Activated CD4-positive, alpha-beta T cell treated with anti-CD3 and anti-CD28 coated beads for 1 hour (primary cell): ENCODE measurements at places on chromosomes 12 and 14.
A peak's percentile ranks its signal among the peaks of the same experiment; 100 is the strongest.

DNA sequence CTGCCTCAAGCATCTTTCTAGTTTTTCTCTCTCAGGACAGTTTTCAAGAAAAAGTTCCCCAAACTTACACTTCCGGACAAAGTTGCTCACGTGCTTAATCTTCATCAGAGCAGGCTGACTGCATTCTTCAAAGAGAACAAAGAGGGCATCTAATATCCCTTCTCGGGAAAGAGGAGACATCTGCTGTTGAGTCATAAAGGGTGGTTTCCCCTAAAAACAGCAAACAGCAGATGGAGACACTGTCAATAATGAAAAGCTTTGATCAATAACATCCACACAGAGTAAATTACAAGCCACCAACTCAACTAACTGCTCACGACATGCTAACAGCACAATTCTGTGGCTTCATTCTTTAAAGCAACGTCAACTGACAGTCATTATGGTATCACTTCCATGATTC lies 8.1 kb downstream of the CIT start:
- DNase-seq, result no peak

- no peak for DNase-seq
Measured at GRCh38 chr12:16437926-16438325, 90.5 kb downstream of the MGST1 start.

GRCh38 chr12:60947533-60947932 lies 1312.7 kb upstream of the USP15 start:
- no peak for DNase-seq

- no peak for DNase-seq
Measured at GRCh38 chr14:92340931-92341330, 18.0 kb downstream of the SLC24A4 start.

GRCh38 chr14:49863487-49864281 lies 11.1 kb upstream of the NEMF start:
- no peak for DNase-seq

DNA sequence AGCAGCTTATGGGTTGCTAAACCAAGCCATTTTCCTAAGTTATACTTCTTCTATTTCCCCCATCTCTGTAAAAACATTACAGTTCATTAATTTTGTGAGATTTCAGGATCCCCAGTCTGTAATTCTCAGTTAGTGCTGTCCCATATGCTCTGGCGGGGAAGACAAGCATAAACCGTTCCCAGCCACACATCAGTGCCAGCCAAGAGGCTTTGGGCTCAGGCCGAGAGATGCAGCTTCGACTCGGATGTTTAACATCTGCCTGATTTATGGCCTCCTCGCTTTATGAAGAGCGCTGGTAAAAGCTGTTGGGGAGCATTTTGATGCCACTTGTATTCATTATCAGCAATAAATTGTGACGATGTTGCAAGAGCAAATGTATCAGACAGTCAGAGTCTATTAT lies 349.1 kb upstream of the CCDC196 start:
- no peak for DNase-seq

DNA sequence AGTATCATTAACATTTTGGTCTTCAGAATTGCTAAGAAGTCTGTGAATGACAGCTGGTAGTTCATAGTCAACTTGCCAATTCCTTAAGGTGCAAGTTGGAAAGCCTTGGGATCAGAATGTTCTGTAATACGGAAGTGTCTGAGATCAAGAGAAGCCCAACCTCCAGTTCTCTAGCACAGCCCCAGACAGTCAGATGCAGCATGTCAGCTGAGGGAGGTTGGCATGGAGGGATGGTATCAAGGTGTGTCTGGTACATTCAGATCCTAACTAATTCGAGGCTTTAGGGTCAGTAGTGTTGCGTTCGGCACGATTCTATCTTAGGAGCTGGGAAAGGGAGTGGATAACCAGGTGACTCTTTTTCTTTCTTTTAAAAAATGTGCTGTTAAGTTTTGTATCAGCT lies 38.3 kb downstream of the FNTB start:
- no peak for DNase-seq

DNA sequence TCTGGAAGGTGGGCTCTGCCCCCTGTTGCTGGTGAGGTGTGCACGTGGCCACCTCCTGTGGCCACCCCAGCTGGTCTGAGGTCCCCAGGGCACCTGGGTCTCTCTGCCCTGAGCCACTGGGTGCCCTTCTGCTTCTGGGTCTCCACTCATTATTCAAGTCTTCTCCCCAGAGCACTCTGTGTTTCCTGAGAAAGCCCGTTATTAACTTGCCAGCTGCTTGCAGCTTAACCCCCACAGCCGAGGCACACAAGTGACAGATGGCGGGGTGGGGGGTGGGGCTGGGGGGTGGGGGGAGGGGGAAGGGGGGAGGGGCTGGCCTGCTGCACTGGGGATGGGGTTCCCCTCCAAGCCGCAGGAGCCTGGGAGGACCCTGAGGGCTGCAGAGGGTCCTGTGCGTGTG lies 40.5 kb downstream of the FBRSL1 start:
- no peak for DNase-seq

DNA sequence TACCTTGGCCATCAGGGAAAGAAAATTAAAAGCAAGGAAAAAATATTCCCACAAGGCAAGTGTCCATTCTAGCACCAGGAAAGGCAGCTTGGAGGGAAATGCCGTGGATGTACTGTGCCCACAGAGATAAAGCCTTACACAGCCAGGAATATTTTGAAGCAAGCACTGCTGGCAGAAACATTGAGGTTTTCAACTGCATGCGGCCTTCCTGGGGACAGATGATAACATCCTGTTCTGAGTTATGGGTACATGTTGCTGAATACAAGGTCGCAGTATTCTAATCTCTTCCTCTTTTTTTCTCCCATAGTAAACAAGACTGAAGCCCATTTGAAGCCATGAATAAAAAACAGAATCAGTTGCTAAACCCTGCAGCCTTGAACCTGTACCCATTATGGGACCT lies 197.1 kb downstream of the BTG1 start:
- no peak for DNase-seq

GRCh38 chr12:99043319-99043914 lies 398.3 kb downstream of the APAF1 start:
- no peak for DNase-seq

DNA sequence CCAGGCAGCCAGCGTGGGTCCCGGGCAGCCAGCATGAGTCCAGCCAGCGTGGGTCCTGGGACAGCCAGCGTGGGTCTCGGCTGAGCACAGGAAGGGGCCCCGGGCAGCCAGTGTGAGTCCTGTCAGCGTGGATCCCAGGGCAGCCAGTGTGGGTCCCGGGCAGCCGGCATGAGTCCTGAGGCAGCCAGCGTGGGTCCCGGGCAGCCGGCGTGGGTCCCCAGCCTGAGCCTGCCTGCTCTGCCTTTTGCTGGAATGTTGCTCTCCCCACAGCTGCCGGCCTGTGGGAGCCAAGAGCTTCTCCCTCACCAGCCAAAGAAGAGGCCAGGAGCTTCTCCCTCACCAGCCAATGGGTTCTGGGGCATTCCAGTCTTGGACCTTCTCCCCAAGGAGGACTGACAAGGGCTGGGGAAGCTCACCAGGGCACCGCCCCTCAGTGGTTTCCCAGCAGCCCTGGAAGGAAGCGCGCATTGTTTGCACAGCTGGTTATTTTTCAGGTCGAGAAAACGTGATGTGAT lies 15.0 kb upstream of the RFLNA start:
- DNase-seq, result no peak

DNA sequence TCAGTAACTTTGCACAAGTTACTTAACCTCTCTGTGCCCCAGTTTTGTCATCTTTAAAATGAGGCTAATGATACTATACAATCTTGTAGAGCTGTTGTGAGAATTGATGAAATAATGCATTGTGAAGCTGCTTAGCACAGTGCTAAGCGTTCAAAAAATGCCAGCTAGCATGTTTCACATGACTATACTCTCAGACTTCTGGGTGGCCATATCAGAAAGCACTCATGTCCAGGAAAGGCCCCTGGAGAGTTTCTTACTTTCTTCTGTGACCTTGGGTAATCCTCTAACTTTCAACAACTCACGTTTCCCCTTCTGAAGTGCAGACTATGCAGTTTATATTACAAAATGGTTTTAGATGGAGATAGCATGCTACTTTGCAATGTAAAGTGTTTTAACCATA lies 68.1 kb downstream of the TPH2 start:
- DNase-seq, result no peak

- no peak for DNase-seq
Measured at GRCh38 chr12:88801227-88802095, 221.2 kb upstream of the KITLG start.

- DNase-seq, result no peak
Measured at GRCh38 chr14:79373451-79373850, 837.9 kb downstream of the DIO2 start.

- no peak for DNase-seq
Measured at GRCh38 chr12:58310368-58310767, 369.0 kb downstream of the ATP23 start.

- DNase-seq, result peak; percentile 80
Measured at GRCh38 chr12:569803-570434, 93.3 kb downstream of the NINJ2 start.

DNA sequence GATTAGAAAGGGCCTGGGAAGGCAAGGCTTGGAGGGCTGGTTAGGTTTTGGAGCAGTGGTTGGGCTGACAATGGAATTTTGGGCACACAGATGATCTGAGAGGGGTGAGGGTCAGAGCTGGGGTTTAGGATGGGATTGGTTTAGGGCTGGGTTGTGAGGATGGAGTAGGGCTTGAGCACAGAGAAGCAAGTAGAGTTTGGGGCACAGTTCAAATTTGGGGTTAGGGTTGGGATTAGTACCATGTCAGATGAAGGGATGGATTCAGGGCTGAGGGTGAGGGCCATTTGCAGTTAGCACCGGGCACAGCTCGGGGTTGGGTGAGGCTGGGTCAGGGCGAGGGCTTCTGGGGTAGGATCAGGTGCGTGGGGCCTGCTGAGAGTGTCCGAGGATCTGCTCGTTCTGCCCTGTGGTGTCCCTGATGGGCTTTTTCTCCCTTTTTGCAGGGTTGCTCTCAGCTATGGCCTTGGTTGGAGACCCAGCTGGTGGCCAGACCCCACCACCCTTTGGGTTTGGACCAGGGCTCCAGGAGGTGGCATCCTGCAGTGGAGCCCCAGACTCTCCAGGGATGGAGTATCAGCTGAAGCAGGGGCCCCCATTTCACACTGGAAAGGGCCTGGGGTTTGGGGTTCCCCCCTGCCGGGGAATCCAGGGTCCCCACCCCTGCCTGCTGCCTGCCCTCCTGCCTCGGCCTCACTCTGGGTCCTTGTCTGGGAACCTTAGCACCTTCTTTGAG lies 45.6 kb downstream of the KRT80 start:
- no peak for DNase-seq

DNA sequence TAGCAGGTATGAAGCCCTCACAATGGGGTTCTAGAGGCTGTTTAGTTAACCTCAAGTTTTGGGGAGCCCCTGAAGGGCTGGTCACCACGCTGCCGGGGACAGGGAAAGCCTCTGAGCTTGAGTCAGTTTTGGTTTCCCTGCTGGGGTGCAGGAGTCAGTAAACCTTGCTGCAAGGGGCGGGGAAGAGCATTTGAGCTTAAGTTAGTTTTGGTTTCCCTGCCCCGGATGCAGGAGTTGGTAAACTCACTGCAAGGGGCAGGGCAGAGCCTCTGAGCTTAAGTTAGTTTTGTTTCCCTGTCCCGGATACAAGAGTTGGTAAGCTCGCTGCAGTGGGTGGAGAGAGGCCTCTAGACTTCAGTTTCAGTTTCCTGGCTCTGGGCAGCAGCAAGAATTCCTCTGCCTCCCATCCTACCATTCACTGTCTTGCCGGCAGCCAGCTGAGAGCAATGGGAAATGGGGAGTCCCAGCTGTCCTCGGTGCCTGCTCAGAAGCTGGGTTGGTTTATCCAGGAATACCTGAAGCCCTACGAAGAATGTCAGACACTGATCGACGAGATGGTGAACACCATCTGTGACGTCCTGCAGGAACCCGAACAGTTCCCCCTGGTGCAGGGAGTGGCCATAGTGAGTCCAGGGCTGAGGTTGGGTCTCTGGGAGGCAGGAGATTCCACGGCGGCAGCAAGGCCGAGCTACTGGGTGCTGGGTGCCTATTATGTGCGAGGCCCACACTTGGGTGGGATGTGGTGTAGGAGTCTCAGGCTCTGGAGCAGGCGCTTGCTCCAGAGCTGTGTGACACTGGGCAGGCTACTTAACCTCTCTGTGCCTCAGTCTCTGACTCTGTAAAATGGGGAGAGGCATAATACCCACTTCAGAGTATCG lies at the start of gene OAS2:
OAS2 (plus strand) TSS at position 357 of the 878 bp plus-strand sequence; CDS start at position 447, 90 bp downstream.
- DNase-seq, result peak; percentile 82

DNA sequence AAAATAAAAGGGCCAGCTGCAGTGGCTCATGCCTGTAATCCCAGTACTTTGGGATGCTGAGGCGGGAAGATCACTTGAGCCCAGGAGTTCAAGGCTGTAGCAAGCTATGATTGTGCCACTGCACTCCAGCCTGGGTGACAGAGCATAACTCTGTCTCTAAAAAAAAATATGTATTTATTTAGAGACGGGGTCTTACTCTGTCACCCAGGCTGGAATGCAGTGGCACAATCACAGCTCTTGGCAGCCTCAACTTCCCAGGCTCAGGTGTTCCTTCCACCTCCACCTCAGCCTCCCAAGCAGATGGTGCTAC lies 179.3 kb upstream of the ATF7IP start:
- no peak for DNase-seq

DNA sequence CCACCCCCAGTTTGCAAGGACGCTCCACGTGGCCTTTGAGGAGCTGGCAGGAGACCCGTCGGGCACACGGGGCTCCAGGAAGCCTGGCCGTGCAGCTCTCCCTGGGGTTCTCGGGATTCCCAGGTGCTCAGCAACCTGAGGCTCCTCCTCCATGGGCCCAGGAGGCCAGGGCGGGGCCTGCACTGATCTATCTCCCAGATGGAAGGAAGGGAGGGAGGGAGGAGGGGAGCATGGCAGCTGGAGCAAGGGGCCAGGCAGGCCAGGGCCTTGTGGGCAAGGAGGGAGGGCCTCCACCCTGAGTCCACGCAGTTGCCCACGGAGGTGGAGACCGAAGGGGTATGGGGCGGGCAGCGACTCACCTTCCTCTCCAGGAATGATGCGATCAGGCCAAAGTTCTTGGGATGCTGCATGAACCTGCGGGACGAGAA lies 127.3 kb downstream of the RFLNA start:
- no peak for DNase-seq

DNA sequence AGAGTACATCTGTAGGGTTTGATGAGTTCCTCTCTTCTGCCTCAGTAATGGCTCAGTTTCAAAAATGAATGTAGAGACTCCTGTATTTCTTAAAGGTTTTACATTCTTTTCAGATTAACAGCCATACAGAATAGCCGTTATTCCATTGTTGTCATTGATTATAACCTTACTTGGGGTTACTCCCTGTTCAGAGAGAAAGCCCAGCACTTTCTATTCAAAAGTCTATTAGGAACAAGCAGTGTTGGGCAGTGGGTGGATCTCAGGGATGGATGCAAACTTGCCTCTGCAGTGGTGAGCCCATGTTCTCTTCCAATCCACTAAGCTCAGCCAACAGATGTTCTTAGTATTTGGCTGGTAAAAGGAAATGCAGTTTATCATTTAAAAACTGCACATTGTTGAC lies 342.6 kb upstream of the E2F7 start:
- no peak for DNase-seq
